ENCODE measurements at places on chromosomes 4 and X.

DNA sequence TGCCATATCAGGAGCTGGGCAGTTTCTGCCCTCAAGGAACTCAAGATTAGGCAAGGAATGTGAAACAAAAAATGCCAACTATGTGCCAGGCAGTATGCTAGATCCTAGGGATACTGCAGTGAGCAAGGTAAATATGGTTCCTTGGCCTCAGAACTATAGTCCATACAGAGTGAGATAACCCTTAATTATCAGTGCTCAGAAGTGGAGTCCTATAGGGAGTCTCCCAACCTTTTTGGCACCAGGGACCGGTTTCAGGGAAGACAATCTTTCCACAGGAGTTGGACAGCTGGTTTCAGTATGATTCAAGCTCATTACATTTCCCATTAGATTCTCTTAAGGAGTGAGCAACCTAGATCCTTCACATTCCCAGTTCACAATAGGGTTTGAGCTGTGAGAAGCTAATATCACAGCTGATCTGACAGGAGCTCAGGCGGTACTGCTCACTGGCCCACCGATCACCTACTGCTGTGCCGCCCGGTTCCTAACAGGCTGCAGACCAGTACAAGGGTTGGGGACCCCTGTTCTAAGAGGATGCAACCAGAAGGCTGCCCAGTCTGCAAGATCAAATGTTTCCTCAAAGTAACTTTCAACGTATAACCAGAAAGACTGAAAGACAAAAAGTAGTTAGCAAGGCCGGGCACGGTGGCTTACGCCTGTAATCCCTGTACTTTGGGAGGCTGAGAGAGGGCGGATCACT, 1.7 kb upstream of the SRP72 start:
- no peak for DNase-seq

GRCh38 chr4:127131527-127131926, 501.2 kb upstream of the INTU start:
- DNase-seq: no peak

- no peak for DNase-seq
Observed at GRCh38 chr4:166146806-166147540, 273.9 kb downstream of the TLL1 start.

DNA sequence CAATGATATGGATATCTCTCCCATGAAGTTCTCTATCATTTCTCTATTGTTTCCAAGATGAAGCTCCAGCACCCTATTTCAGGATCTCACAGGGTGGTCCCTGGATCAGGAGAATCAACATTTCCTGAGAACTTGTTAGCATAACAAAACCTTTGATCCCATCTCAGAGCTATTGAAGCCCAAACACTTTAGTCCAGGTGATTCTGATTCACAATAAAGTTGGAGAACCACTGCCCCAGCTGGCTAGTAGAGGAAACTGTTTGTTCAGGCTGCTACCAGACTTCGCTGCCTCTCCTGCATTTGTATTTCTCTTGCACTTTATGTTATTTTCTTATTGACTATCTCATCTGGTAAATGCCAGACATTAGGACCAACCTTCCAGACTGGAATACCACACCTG, 65.4 kb downstream of the CEP44 start:
- DNase-seq: no peak

- DNase-seq: no peak
Observed at GRCh38 chrX:74272230-74272629, 31.8 kb upstream of the ZCCHC13 start.

- DNase-seq: no peak
Observed at GRCh38 chrX:122584981-122585380, 599.1 kb upstream of the GRIA3 start.

- DNase-seq: no peak
Observed at GRCh38 chr4:8704632-8705031, 112.1 kb downstream of the CPZ start.

- no peak for DNase-seq
Observed at GRCh38 chr4:186820391-186820891, 96.8 kb upstream of the FAT1 start.

DNA sequence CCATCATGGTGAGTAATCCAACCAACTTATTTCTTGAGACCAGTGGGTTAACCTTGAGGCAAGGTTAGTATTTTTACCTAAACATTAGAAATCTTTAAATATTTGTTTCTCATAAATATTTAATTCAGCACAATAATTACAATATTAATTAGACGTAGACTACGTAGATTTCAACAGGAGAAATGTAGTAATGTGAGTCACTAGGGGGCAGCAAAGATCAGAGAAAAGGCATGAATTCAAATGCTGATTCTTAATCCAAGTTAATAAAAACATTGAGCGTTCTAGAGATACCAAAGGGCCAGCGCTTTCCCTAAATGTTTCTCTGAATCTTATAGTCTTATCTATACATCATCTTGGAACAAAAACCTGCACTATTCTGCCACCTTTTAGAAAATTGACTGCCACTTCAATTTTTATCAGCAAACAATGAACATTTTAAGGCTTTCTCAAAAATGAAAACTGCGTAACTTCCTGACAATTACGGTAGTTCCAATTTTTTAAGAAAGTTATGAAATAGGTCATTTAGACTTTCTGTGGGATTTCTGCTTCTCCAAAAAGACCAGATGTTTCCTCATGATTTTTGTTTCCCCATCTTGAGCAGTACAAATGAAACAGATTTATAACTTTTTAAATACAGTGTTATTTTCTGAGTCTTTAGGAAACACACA, 180.7 kb downstream of the GASK1B start:
- no peak for DNase-seq

- no peak for DNase-seq
Observed at GRCh38 chrX:11970578-11971359, 167.5 kb upstream of the FRMPD4 start.
